ENCODE measurements at places on chromosomes 4 and X. TPM values are rescaled to one million over a fixed set of nuclear protein-coding genes. Genes with fewer than 3 reads are reported as not detected.

- no peak overlapping the region for H3K4me3 ChIP-seq
- H3K27ac ChIP-seq, result no peak overlapping the region
- no peaks in the 10 kb centered on the region for H3K27me3 ChIP-seq
- peaks cover 11% of the 10 kb centered on the region for H3K4me1 ChIP-seq
- no peaks in the 10 kb centered on the region for H3K36me3 ChIP-seq
These were observed 46.4 kb upstream of the SPRY1 start for GRCh38 chr4:123350191-123350544.

DNA sequence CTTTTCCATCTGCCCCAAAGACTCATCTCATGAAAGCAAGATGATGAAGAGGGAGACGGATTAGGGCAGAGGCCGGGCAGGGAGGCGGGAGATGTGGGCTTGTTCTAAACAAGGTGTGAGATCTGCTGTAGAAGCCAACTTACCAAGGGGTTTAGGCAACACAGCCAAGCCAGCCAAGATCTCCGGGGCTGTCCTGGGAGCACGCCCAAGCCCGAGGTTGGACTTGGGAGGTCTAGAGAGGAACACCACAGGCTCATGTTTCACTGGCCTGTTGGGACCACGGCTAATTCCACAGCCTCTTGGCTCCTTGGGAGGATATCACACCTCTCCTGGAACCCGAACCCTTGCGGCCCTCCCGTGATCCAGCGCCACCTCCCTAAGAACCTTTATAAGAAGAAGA is 171.4 kb downstream of the CRLF2 start:
- no peaks in the 10 kb centered on the region for H3K27me3 ChIP-seq
- no peaks in the 10 kb centered on the region for H3K36me3 ChIP-seq
- no peak overlapping the region for H3K27ac ChIP-seq
- no peak overlapping the region for H3K4me3 ChIP-seq
- H3K4me1 ChIP-seq, result no peaks in the 10 kb centered on the region

- H3K4me1 ChIP-seq, result no peaks in the 10 kb centered on the region
- H3K27me3 ChIP-seq, result no peaks in the 10 kb centered on the region
- H3K27ac ChIP-seq, result no peak overlapping the region
These were observed 11.7 kb upstream of the GAGE10 start for GRCh38 chrX:49291615-49292337.

GRCh38 chr4:96524311-96524875 is 684.5 kb downstream of the PDHA2 start:
- H3K27ac ChIP-seq, result no peak overlapping the region
- H3K27me3 ChIP-seq, result no peaks in the 10 kb centered on the region
- H3K36me3 ChIP-seq, result no peaks in the 10 kb centered on the region
- H3K4me3 ChIP-seq, result no peak overlapping the region

DNA sequence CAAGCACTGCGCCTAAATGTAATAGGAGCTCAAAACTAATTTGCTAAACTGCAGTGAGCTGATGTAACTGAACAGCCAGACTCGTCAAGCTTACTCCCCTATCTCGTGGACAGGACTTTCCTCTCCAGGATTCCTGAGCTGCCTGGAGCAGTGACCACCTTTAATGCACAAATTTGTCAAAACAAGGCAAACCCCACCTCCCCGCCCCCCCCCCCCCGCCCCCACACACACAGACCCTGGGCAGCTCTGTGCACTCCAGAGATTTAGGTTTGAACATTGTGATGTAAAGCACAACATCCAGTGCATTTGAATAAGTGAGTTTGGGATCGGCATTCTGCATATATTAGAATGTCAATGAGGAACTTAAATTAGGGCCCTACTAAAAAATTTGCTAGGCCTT is 77.7 kb upstream of the DHX15 start:
- H3K4me1 ChIP-seq, result peaks cover 50% of the 10 kb centered on the region
- no peaks in the 10 kb centered on the region for H3K36me3 ChIP-seq
- no peaks in the 10 kb centered on the region for H3K27me3 ChIP-seq
- DNase-seq, result no peak
- H3K27ac ChIP-seq, result peak overlapping the region; percentile 18

GRCh38 chr4:121788896-121789295 is 12.2 kb upstream of the EXOSC9 start:
- DNase-seq, result no peak
- no peaks in the 10 kb centered on the region for H3K4me1 ChIP-seq
- H3K27ac ChIP-seq, result no peak overlapping the region
- H3K27me3 ChIP-seq, result no peaks in the 10 kb centered on the region
- H3K4me3 ChIP-seq, result no peak overlapping the region

GRCh38 chr4:3880615-3881120 is 114.5 kb downstream of the ADRA2C start:
- no peaks in the 10 kb centered on the region for H3K27me3 ChIP-seq
- DNase-seq, result peak; percentile 24
- H3K4me1 ChIP-seq, result no peaks in the 10 kb centered on the region
- H3K36me3 ChIP-seq, result no peaks in the 10 kb centered on the region
- no peak overlapping the region for H3K27ac ChIP-seq
- no peak overlapping the region for H3K4me3 ChIP-seq

GRCh38 chr4:159235779-159236368 is 133.0 kb downstream of the RAPGEF2 start:
- no peaks in the 10 kb centered on the region for H3K4me1 ChIP-seq
- no peak overlapping the region for H3K27ac ChIP-seq
- H3K4me3 ChIP-seq, result no peak overlapping the region
- no peak for DNase-seq

DNA sequence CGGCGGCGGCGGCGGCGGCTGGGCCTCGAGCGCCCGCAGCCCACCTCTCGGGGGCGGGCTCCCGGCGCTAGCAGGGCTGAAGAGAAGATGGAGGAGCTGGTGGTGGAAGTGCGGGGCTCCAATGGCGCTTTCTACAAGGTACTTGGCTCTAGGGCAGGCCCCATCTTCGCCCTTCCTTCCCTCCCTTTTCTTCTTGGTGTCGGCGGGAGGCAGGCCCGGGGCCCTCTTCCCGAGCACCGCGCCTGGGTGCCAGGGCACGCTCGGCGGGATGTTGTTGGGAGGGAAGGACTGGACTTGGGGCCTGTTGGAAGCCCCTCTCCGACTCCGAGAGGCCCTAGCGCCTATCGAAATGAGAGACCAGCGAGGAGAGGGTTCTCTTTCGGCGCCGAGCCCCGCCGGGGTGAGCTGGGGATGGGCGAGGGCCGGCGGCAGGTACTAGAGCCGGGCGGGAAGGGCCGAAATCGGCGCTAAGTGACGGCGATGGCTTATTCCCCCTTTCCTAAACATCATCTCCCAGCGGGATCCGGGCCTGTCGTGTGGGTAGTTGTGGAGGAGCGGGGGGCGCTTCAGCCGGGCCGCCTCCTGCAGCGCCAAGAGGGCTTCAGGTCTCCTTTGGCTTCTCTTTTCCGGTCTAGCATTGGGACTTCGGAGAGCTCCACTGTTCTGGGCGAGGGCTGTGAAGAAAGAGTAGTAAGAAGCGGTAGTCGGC is 528 bp downstream of the FMR1 start:
- peaks cover 6% of the 10 kb centered on the region for H3K4me1 ChIP-seq
- peak overlapping the region; percentile 55 for H3K4me3 ChIP-seq
- no peaks in the 10 kb centered on the region for H3K27me3 ChIP-seq
- no peaks in the 10 kb centered on the region for H3K36me3 ChIP-seq
- DNase-seq, result peak; percentile 13
- peak overlapping the region; percentile 84 for H3K27ac ChIP-seq

GRCh38 chr4:76955182-76955581 is 5.6 kb downstream of the SEPTIN11 start:
- H3K27ac ChIP-seq, result no peak overlapping the region
- H3K4me1 ChIP-seq, result peaks cover 36% of the 10 kb centered on the region
- no peaks in the 10 kb centered on the region for H3K27me3 ChIP-seq
- H3K36me3 ChIP-seq, result no peaks in the 10 kb centered on the region
- DNase-seq, result no peak

- no peaks in the 10 kb centered on the region for H3K27me3 ChIP-seq
- no peak for DNase-seq
- no peaks in the 10 kb centered on the region for H3K4me1 ChIP-seq
- no peak overlapping the region for H3K27ac ChIP-seq
- H3K36me3 ChIP-seq, result no peaks in the 10 kb centered on the region
These were observed 29.1 kb upstream of the PLS3 start for GRCh38 chrX:115531818-115532403.

GRCh38 chr4:187586892-187587291 is 408.7 kb upstream of the ZFP42 start:
- H3K27ac ChIP-seq, result no peak overlapping the region
- H3K36me3 ChIP-seq, result no peaks in the 10 kb centered on the region
- H3K4me1 ChIP-seq, result no peaks in the 10 kb centered on the region

DNA sequence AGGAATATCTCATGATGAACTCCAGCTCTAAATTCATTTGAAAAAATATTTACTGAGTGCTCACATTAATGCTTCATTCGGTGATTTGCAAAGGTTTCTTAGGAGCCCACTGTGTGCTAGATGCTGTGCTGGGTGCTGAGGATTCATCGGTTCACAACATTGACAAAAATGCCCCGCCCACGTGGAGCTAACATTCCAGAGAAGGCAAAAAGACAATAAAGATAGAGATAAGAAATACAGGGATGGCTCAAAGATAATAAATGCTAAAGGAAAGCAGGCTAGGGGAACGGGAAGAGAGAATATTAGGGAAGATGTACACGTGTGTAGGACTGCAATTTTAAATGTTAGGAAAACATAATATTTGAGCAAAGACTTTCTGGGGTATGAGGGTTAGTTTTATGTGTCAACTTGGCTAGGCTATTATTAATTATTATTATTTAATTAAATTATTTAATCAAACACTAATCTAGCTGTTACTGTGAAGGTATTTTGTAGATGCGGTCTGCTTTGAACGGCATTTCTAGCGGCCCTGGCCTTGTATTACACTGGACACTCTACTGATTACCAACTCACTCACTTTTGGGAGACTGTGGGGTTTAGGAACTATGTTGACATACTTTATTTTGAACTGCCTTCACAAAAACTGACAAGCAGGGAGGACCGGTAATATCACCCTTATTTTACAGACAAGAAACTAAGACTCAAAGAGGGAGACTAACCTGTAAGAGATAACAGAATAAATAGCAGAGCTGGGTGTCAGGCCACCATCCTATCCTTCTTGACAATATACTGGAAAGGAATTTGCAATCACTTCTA is 61.9 kb upstream of the IRF2 start:
- peaks cover 40% of the 10 kb centered on the region for H3K4me1 ChIP-seq
- peak overlapping the region; percentile 95 for H3K27ac ChIP-seq
- H3K27me3 ChIP-seq, result no peaks in the 10 kb centered on the region
- no peaks in the 10 kb centered on the region for H3K36me3 ChIP-seq

- H3K27me3 ChIP-seq, result peaks cover 25% of the 10 kb centered on the region
- H3K36me3 ChIP-seq, result no peaks in the 10 kb centered on the region
- no peak overlapping the region for H3K4me3 ChIP-seq
- DNase-seq, result no peak
These were observed 50.3 kb upstream of the ATP6AP2 start for GRCh38 chrX:40530509-40530908.

GRCh38 chr4:169236078-169236477 is 34.7 kb downstream of the SH3RF1 start:
- no peaks in the 10 kb centered on the region for H3K27me3 ChIP-seq
- H3K36me3 ChIP-seq, result no peaks in the 10 kb centered on the region
- DNase-seq, result no peak
- no peak overlapping the region for H3K4me3 ChIP-seq
- H3K27ac ChIP-seq, result no peak overlapping the region
- no peaks in the 10 kb centered on the region for H3K4me1 ChIP-seq

DNA sequence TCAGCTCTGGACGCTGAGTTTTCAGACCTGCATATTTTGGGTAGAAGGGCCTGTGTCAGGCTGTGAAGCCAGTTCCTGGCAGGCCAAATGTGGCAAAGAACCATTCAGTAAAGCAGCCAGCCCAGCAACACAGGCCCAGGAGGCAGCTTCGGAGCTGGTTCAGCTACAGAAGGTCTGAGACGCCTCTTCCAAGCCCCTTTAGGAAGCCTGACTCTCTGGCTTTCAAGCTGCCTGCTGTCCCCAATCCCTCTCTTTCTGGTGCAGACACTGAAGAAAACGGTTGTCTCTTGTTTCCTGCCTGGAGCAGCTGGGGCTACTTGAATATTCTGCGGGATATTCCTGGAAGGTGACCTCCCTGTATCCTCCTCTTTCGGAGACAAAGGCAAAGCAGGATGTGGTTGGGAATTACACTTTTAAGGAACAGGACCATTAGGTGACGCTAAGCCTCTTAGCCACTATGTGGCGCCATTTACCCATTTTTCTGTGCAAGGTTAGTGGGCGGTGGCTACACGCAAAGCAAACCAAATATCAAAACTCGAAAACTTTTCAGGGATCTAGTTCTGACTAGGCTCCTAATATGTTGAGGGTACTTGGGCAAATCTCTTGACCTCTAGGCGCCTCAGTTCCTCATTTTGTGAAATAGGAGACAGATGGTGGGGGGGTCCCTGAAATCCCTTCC is 47.2 kb upstream of the LAS1L start:
- H3K27me3 ChIP-seq, result no peaks in the 10 kb centered on the region
- DNase-seq, result peak; percentile 28
- H3K36me3 ChIP-seq, result no peaks in the 10 kb centered on the region
- no peaks in the 10 kb centered on the region for H3K4me1 ChIP-seq
- no peak overlapping the region for H3K4me3 ChIP-seq

DNA sequence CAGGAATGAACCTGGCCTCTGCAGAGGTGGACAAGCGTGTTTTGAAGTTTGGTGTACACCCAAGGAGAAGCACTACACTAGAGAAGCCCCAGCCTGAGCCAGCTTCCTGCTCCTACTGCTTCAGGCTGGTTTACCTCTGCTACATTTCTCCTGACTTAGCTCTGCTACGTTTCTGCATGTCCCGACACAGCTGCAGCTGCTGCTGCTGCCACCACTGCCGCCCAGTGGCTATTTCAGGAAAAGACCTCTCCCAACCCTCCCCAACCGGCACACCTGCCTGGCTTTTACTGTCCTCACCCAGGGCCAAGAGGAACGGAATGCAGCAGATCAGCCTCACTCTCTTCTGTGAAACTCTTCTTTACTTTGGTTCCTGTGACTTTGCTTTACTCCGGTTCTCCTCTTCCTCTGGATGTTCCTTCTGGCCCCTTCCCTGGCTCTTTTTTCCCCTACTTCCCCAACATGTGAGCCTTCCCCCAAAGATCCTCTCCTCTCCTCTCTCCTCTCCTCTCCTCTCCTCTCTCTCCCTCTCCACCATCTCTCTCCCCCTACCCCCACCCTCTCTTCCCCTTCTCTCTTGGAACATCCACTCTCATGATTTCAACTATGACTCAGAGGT is 3.1 kb upstream of the P2RY4 start:
- no peaks in the 10 kb centered on the region for H3K36me3 ChIP-seq
- H3K27me3 ChIP-seq, result no peaks in the 10 kb centered on the region
- H3K4me1 ChIP-seq, result no peaks in the 10 kb centered on the region
- no peak overlapping the region for H3K4me3 ChIP-seq

GRCh38 chr4:189815404-189816192 is 125.1 kb upstream of the FRG1 start:
- no peaks in the 10 kb centered on the region for H3K4me1 ChIP-seq
- H3K36me3 ChIP-seq, result no peaks in the 10 kb centered on the region
- H3K4me3 ChIP-seq, result no peak overlapping the region
- no peak for DNase-seq
- H3K27me3 ChIP-seq, result no peaks in the 10 kb centered on the region

- no peak overlapping the region for H3K27ac ChIP-seq
- DNase-seq, result no peak
- no peak overlapping the region for H3K4me3 ChIP-seq
- H3K36me3 ChIP-seq, result no peaks in the 10 kb centered on the region
- H3K4me1 ChIP-seq, result no peaks in the 10 kb centered on the region
- H3K27me3 ChIP-seq, result no peaks in the 10 kb centered on the region
These were observed 28.5 kb upstream of the SEPTIN6 start for GRCh38 chrX:119721487-119721886.

Gene PABPC1L2B
- not detected for total RNA-seq

Gene IQCM
- not detected for total RNA-seq

Gene POLN
- total RNA-seq, result 3.3 TPM

Gene FAM193A
- 54.6 TPM for total RNA-seq

Gene LRIT3
- total RNA-seq, result 0.44 TPM

Gene ADAM29
- total RNA-seq, result not detected

Gene ASB5
- total RNA-seq, result not detected

Gene RAP2C
- total RNA-seq, result 16.2 TPM

Gene ANKRD17
- total RNA-seq, result 59.0 TPM

Gene SPANXN3
- not detected for total RNA-seq

Gene ZCCHC13
- total RNA-seq, result not detected

Data from tibial nerve (tissue), 4 donors.